ENCODE measurements at places on chromosomes 3 and 15.

DNA sequence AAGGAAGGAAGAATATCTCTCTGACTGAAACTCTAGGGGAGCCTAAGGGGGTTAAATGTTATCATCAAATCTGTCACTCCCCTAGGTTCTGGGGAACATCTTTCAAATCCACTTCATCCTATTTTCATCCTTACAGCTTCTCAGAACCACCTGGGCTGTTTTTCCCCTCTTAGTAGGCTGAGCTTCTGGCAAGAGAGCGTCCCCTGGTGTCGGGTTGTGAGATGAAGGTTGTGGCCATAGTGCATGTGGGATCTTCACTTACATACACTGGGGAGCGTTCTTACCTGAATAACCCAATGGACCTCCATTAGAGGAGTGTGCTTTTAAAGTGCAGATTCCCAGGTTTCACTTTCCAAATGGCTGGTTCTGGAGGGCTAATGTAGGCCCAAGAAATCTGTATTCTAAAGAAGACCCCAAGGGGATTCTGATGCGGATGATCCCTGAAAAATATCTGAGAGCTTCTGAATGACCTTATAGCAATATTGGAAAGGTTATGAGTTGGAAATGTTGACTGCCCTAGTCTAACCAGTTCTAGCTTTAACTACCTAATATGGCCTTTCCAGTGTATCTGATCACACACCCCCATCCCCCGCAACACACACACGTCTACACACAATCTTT lies 663.7 kb downstream of the AGBL1 start:
- no peak for DNase-seq

- no peak for DNase-seq
Observed at GRCh38 chr3:179308001-179308400, 14.8 kb upstream of the ZNF639 start.

DNA sequence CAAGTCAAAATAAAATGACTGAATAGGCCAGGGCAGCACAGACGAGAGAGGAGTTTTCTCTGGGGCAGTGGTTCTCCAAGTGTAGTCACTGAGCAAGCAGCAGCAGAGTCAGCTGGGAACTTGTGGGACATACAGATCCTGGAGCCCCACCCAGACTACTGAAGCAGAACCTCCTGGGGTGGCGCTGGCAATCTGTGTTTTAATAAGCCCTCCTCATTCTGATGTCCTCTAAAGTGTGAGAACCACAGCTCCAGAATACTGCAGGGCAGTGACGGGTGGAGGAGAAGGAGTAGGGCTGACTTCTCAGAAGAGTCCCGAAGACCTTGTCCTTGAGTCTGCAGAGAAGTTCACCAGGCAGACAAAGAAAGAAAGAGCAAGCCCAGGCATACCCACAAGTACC lies 251.3 kb upstream of the HES1 start:
- no peak for DNase-seq

GRCh38 chr3:3836845-3837244 lies 37.6 kb downstream of the LRRN1 start:
- no peak for DNase-seq

DNA sequence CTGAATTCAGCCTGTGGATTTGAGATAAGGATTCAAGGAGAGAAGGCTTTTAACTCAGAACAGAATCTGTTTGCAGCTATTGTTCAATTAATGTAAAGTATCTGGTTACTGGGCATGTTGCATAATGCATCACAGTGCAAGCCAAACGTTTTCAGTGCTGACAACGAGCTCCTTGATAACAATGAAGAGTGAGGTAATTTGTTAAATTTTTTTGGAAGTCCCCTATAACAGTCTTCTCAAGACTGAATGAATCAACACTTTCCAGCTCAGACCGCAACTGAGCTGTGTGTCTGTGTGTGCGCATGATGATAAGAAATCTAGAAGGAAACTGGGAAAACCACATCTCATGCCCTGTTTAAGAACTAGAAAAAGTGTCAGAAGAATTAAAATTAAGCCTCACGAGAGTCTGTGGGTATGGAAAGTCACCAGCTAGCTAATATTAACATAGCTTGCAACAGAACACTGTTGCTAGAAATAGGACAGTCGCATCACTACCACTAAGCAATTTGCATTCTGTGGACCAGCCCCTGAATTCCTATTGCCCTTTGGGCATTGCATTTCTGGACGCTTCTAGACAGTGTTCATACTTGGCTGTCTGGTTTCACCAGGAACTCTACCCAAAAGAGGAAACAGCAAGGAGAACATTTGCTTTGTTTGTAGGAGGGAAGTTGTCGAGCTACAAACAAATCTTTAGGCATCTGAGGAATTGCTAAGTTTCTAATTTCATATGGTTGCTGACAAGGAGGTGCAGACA lies 43.7 kb upstream of the ATP2C1 start:
- peak; percentile 92 for DNase-seq
